ENCODE measurements at places on chromosomes 1 and 21. TPM values are rescaled to one million over a fixed set of nuclear protein-coding genes. Genes with fewer than 3 reads are reported as not detected.

The OR2G6 gene
- total RNA-seq = not detected

DNA sequence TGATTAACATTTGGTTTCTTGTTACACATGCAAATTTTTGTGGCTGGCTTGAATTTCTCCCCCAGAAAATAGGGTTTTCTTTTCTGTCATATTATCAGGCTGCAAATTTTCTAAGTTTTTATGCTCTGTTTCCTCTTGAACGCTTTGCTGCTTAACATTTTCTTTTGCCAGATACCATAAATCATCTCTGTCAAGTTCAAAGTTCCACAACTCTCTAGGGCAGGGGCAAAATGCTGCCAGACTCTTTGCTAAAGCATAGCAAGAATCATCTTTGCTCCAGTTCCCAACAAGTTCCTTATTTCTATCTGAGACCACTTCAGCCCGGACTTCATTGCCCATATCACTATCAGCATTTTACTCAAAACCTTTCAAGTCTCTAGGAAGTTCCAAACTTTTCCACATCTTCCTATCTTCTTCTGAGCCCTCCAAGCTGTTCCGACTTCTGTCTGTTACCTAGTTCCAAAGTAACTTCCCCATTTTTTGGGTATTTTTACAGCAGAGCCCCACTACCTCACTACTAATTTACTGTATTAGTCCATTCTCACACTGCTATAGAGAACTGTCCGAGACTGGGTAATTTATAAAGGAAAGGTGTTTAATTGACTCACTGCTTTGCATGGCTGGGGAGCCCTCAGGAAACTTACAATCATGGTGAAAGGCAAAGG is 486.9 kb upstream of the NCAM2 start:
- DNase-seq = no peak

- DNase-seq = no peak
Observed at GRCh38 chr1:108044318-108044717, 79.3 kb upstream of the VAV3 start.

DNA sequence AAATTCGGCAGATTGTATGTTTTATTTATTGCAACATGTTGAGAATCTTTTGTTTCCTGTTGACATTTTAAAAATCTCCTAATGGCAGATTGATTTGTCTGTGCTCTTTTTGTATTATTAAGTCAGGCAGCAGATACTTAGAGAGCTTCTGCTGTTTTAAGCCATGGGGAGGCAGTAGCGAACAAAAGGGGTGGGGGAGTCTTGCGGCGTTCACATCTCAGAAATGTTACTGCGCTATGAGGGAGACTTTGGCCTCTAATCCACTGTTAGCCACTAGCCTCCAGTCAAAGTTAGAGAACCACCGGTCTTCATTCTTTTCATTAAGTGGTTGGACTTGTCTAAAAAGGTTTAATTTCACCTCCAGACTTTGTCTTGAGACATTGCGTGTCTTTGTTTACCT is 93.6 kb downstream of the DYRK1A start:
- no peak for DNase-seq

GRCh38 chr1:245589906-245590305 is 435.1 kb downstream of the KIF26B start:
- no peak for DNase-seq

DNA sequence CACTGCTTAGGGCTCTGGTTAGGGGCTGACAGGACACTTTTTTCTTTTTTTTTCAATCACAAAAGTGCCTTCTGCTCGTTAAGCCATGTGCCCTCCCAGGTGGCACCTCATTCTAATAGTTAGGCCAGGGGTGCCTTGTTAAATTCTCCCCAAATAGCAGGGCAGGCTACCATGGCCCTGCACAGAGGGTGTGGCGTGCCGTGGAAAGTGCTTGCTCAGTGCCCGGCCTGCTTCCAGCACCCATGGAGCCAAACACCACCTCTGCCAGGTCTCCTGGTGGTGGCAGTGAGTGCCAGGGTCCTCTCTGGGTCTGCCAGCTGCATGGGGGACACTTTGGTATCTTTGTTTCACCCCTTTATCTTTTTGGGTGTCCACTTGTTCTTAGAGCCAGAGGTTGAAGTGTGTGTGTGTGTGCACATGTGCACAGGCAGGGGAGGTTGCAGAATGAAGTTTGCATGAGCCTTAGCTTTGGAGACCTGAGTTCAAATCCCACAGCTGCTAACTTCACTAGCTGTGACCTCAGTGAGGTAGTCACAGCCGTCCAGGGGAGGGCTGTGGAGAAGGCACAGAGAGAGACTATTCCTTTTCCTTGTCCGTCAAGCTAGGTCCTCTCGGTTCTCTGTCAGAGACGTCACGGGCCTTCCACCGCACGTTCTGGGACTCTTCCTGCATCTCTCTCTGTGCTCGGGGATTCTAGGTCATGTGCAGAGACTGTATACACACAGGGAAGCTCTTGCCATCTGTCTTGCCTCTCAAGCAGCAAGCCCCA is 39.9 kb upstream of the CSF3R start:
- no peak for DNase-seq

The PDIK1L gene
- total RNA-seq = 8.0 TPM

DNA sequence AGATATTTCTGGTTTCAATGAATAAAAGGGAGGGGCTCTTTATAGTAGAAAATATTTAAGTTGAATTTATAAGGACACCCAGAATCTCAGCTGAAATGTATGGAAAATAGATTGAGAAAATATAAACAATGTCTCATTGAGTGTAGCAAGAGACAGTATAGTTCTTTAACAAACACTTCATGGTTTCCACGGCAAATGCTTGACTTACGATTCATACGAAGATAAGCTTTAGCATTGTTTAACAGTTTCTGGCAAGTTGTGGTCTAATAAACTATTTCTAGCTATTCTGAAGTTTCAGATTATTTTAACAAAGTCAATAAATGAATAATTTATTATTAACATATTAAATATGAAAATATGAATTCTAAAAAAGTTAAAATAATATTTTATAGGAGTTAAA is 1419.4 kb downstream of the KCNT2 start:
- DNase-seq = no peak

The OR6F1 gene
- total RNA-seq = not detected

Measured in Panc1 (cell line).